Muscle of arm (tissue), 14 donors: ENCODE measurements at places on chromosomes 2 and 18. TPM values are rescaled to one million over a fixed set of nuclear protein-coding genes. Genes with fewer than 3 reads are reported as not detected.

The SERPINB10 gene
- not detected for polyA plus RNA-seq

GRCh38 chr2:239250216-239251081, 150.4 kb downstream of the HDAC4 start:
- DNase-seq, result no peak

DNA sequence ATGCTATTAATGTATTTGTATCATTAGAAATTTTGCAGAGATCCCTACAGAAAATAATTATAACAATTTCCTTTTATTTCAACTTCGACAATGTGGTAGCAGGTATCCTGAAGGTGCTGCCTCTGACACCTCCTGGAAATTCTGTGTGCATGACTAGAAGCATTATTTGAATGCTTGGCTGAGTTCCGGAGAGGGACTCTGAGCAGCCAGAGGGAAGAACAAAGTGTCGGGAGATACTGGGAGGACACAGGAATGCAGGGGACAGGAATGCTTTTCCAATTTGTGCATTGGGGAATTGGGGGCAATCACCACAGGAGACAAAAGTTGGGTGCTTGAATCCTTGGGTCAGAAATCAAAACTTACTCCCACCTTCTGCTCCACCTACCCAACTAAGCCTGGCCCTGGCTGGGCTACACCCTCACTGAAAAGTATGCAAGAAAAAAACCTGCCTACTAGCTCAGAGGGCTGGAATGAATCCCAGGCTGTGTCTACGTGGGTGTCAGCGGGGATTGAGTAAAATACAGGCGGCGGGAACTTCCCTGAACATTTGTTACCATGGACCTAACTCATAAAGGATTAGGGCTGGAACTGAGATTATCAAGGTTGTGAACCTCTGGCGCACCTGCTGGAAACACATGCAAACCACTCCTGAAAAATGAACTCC, 299.3 kb downstream of the SOX11 start:
- DNase-seq, result no peak

DNA sequence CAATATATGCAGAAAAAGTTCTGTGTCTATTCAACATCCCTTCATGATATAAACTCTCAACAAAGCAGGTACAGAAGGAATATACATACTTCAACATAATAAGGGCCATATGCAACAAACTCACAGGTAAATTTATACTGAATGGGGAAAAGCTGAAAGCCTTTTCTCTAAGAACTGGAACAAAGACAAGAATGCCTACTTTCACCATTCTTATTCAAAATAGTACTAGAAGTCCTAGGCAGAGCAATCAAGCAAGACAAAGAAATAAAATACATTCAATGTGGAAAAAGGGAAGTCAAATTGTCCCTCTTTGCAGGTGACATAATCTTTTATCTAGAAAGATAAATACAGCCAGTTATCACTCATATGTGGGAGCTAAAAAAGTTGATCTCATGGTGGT, 116.3 kb downstream of the ACVR1 start:
- DNase-seq, result no peak

The NPHP1 gene
- 18.0 TPM for polyA plus RNA-seq

- DNase-seq, result no peak
These were observed 191.0 kb upstream of the CCDC150 start for GRCh38 chr2:196448407-196449079.

DNA sequence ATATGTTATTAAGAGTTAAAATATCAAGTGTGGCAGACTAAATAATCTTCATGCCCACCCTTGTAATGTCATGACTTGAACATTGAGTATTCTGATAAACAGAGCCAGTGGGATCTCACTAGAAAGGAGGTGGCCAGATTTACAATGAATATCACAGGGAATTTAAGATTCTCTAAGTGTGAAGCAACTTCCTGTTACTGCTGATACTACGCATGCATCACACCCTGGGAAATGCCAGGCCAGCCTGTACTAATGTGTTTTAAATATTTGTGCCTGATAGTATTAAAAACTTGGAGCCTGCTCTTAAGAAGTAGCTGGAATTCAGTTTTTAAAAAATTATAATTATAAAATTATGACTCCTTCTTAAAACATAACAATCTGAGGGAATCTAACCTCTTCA, 148.3 kb downstream of the LAMA3 start:
- no peak for DNase-seq

GRCh38 chr18:60649842-60650536, 277.4 kb upstream of the MC4R start:
- no peak for DNase-seq

- peak; percentile 7 for DNase-seq
These were observed 249.7 kb upstream of the NCKAP5 start for GRCh38 chr2:133817680-133818566.

The ANKRD44 gene
- polyA plus RNA-seq, result 26.6 TPM

DNA sequence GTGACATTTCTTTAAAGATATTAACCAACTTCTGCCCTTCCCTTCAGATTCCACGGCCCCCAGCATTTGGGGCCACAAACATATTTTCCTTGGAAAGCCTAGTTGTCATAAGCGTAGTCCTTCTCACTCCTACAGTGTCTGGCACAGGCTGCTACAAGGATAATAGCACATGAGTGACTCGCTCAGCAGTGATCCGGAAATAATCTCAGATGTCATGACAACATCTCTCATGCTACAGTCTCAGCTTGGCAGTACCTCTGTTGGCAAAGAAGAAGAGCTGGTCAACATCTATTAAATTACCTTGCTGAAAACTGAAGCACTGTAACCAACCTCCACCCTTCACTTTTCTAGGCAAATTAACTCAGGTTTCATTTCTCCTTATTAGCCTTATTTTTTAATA, 351.7 kb downstream of the RAD51AP2 start:
- no peak for DNase-seq

GRCh38 chr2:10278029-10278762, 24.5 kb upstream of the HPCAL1 start:
- DNase-seq, result no peak

The MYL12A gene
- polyA plus RNA-seq, result 722 TPM

The GPR35 gene
- not detected for polyA plus RNA-seq

GRCh38 chr2:28445448-28446258, 50.2 kb upstream of the PLB1 start:
- no peak for DNase-seq

The IGFBP2 gene
- polyA plus RNA-seq, result 97.9 TPM
